Hepatocyte (in vitro differentiated cells): ENCODE measurements at places on chromosomes 4 and X.

DNA sequence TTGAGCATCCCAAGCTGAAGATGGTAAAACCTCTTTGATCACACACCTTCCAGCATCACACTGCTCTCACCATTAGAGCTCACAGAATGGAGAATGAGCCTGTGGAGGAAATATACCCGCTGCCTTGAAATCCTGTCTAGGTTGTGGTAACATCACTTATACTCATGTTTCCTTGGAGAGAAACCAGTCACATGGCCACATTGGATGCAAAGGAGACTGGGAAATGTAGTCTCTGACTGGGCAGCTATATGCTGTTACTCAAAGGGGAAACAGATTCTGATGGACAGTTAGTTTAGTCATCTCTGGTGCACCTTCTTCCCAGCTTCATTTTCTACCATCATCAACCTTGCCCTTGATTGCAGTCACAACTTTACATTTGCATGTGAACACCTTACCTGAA, 286.3 kb downstream of the ANKRD50 start:
- no peak for DNase-seq

GRCh38 chr4:173547889-173548288, 17.9 kb upstream of the HAND2 start:
- no peak for DNase-seq

GRCh38 chr4:37902212-37902611, 11.3 kb downstream of the TBC1D1 start:
- no peak for DNase-seq

DNA sequence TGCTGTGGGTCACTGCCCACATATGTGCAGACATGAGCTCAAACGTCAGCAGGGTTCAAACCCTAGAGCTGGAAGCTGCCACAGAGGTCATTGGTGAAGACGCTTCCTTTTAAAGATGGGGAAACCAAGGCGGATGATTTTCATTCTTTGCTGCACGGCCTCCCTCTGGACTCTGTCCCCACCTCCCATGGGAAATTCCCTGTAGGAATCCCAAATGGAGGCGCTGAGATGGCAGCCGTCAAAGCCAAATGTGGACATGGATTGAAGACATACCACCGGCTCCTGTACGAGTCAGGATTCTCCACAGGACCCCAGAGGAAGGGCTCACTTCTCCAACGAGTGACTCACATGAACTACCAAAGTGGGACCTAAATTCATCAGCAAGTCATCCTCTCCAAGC, 286.4 kb downstream of the CRLF2 start:
- DNase-seq, result no peak

DNA sequence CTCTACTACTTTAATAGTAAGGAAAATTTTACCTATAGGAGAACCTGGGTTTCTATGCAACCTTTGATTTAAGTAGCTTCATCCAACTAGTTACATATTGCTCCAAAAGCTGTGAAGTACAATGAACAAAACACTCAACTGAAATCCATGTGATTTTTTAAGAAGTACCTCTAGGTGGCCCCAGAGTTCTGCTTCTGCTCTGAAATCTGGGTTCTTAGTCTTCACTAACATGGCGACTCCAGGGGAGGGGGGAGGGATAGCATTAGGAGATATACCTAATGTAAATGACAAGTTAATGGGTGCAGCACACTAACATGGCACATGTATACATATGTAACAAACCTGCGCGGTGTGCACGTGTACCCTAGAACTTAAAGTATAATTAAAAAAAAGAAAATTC, 73.4 kb upstream of the MAGEB2 start:
- peak; percentile 32 for DNase-seq

GRCh38 chrX:28582511-28582910, 4.7 kb upstream of the IL1RAPL1 start:
- DNase-seq, result no peak

GRCh38 chr4:110020139-110020538, 107.5 kb downstream of the EGF start:
- DNase-seq, result no peak

DNA sequence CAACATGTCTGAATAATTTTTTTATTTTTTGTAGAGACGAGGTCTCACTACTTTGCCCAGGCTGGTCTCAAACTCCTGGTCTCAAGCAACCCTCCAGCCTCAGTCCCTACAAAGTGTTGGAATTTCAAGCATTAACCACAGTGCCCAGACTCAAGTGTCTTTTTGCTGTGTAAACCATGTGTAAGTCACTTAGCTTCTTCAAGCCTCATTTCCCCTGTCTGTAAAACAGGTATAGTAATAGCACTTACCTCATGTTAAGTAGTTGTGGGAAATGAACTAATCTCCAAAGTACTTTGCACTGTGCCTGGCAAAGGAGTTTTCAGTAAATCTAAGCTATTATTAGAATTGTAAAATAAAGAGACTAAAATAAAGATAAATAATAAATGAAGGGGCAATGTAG, 35.7 kb downstream of the STBD1 start:
- no peak for DNase-seq

- peak; percentile 63 for DNase-seq
Measured at GRCh38 chr4:186643501-186644310, 80.0 kb downstream of the FAT1 start.

DNA sequence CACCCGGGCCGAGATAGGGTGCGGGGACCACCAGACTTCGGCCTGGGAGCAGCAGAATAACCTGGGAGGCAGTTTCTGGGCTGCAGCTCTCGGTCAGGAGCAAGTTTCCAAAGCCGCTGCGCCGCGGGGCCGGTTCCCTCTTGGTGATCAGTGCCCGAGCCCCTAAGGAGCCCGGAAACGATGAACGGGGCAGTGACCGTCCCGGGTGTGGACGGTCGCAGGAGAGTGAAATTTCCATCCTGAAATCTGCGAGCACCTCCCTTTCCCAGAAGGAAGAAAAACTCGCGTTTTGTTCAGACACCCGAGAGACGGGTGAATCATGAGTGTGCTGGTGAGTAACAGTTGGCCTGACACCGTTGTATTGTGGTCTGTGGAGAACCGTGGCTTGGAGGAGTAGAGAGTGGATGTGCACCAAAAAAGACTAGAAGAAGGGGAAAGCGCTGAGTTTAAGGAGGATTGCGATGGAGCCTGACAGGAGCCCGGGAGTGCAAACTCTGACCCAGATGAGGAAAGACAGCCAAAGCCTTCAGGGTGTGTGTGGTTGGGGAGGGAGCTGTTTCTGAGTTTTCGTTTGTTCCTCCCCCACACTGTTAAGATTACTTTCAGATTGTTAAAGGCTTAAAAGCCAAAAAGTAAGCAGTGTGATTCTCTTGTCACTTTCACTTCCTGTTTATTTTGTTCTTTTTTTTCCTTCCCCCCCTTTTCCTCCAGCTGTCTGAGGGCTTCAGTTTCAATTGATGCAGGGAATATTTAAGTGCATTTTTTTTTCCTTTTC, 828 bp downstream of the MCUB start:
- DNase-seq, result peak; percentile 49

DNA sequence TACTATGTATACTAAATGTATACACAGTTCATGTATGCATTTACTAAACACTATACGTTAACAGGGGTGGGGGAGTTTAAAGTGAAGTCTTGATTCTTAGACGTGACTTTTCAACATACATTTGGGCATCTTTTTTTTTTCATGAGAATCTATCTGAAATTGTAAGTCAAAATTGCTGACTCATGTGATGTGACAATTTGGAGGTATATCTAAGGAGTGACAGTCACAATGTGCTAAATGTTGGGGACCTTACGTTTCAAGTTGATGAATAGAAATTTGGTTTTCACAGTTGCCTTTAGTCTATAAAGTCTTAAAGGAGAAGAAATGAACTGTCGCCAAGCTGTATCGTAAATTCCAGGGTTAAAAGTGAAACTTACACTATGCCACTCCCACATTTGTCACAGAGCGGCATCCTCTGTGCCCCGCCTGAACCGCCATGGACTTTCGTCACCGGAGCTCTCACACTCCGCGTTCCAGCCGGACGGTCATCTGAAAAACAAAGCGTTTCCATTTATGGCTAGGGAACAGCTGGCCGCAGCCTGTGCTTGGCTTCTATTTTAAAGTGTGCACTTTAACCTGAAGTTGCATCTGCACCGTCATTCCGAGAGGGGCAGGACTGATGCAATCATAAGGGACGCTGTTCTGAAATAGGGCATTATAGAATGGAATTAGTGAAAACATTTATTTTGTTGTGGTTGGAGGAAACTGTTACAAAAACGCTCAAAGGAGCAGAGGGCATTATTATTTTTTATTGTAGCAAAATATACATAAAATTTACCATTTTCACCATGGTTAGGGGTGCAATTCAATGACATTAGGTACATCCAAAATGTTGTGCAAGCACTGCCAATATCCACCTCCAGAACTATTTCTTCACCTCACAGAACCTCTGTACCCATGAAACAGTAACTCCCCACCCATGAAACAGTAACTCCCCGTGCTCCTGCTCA, 30.9 kb downstream of the PDLIM3 start:
- no peak for DNase-seq

- DNase-seq, result no peak
Measured at GRCh38 chr4:75989846-75990528, 758 bp downstream of the SDAD1 start.

DNA sequence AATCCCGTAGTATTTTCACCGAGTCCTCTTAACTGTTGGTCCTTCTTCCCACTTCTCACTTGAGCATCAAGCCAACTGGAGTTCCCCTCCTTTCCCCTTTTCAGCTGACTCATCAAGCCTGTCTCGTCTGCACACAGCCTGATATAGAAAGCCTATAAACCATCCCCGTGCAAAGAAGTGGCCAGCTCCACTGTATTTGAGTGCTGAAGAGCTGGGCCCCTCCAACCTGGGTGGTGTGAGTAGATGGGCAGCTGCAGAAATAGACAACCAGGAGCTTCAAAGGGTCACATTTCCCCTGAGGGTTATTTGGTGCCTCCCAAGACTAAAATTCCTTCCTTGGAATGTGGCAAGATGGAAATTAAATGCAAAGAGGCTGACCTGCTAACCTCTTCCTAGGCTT, 199.7 kb downstream of the HS6ST2 start:
- no peak for DNase-seq

DNA sequence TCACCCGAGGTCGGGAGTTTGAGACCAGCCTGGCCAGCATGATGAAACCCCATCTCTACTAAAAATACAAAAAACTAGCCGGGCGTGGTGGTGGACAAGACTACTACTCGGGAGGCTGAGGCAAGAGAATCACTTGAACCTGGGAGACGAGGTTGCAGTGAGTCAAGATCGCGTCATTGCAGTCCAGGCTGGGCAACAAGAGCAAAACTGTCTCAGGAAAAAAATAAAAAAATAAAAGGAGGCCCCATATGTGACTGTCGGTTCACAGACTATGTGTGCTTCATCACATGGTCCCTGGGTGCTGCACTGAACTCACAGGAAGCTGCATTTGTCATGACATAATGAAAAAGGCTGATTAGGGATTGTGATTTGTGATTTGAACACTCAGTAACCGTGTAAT, 6.4 kb downstream of the TRIML1 start:
- no peak for DNase-seq

- no peak for DNase-seq
Measured at GRCh38 chrX:131634900-131635299, 91.0 kb downstream of the OR13H1 start.

DNA sequence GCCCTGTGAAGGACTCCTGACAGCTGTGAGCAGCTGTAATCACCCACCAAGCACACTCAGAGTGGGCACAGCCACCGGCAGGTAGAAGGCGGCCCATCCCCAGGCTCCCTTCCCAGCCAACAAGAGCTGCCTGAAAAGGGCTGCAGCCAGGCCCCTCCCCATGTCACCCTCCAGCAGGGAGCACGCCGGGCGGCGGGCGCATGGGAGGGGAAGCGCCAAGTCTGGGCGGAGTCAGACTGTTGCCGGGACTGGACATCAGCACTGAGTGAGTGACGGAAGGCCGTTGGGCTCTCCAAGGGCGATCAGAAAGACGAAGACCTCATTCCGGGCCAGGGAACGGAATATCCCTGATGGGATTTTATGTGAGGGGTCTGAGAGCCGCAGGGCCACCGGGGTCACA, 82.1 kb downstream of the PPP2R2C start:
- no peak for DNase-seq

- DNase-seq, result no peak
Measured at GRCh38 chr4:172124656-172125308, 311.6 kb downstream of the GALNTL6 start.

DNA sequence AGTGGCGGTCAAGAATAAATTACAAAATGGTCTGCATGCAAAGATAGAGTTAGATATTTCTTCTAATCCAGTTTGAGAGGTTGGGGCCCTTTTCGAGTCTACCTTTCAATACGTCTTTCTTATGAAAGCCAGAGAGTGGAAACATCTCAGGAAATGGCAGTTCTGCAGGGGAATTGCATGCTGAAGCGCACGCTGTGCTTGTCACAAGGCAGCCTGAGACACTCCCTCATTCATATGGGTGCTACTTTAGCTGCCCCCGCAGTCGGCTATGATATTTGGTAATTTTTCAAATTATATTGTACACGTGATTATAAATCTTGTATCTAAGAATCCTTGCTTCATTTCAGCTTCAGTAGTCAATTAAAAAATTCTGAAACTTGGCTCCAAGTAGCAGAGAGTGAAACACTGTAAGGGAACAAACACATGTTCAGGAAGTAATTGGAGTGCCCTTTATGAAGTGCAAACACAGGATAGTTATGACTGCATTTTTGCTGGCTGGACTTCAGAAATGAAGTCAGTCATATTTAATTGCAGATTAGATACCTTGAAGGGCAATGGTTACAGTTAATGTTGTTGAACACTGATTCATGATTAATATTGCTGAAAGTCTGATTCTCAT, 145.5 kb upstream of the NAP1L5 start:
- no peak for DNase-seq

DNA sequence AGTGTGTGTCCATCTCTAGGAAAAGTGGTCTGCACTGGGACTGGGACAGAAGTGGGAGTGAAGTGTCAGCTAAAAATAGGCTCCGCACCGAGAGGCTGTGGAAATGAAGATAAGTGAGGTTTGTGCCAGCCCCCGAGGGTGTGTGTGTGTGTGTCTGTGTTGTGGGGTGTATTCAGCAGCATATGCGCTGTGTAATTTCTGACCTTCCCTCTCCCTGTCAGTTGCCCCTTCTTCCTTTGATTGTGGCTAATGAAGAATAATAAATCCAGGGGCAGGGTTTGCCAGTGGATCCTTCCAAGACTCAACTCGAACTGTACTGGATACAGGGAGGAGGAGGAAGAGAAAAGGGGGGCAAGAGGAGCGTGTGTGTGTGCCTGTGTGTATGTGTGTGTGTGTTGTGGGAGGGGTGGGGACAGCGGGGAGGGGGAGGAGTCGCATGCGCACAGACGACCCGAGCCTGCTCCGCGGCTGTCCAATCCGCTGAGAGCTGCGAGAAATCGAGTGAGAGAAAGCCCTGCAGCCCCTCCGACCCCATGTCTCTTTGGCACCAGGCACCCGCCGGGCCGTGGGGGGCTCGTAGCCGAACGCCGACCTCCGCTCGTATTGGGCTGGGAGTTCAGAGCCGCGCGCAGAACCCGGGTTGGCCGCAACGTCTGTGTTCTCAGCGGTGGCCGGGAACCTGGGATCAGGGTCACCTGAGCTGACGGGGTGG, 916 bp upstream of the POU4F2 start:
- no peak for DNase-seq

GRCh38 chrX:66074920-66075879, 35.3 kb upstream of the VSIG4 start:
- DNase-seq, result no peak

- DNase-seq, result no peak
Measured at GRCh38 chrX:154481911-154482601, 3.0 kb upstream of the LAGE3 start.
